ENCODE measurements at places on chromosomes 12 and 14. TPM values are rescaled to one million over a fixed set of nuclear protein-coding genes. Genes with fewer than 3 reads are reported as not detected.

GRCh38 chr12:992647-993046 is 1.6 kb downstream of the ERC1 start:
- no peak for DNase-seq
- H3K27me3 ChIP-seq: no peaks in the 10 kb centered on the region
- H3K4me3 ChIP-seq: no peak overlapping the region
- H3K4me1 ChIP-seq: peaks cover 18% of the 10 kb centered on the region
- H3K36me3 ChIP-seq: no peaks in the 10 kb centered on the region

- no peaks in the 10 kb centered on the region for H3K36me3 ChIP-seq
- no peak overlapping the region for H3K27ac ChIP-seq
- no peak for DNase-seq
- no peak overlapping the region for H3K4me3 ChIP-seq
- H3K4me1 ChIP-seq: peaks cover 8% of the 10 kb centered on the region
Measured at GRCh38 chr12:26817183-26817591, 15.8 kb downstream of the ITPR2 start.

GRCh38 chr14:27013678-27014077 is 415.8 kb upstream of the NOVA1 start:
- H3K27ac ChIP-seq: no peak overlapping the region
- no peak overlapping the region for H3K4me3 ChIP-seq
- H3K27me3 ChIP-seq: no peaks in the 10 kb centered on the region
- no peaks in the 10 kb centered on the region for H3K4me1 ChIP-seq
- H3K36me3 ChIP-seq: no peaks in the 10 kb centered on the region

DNA sequence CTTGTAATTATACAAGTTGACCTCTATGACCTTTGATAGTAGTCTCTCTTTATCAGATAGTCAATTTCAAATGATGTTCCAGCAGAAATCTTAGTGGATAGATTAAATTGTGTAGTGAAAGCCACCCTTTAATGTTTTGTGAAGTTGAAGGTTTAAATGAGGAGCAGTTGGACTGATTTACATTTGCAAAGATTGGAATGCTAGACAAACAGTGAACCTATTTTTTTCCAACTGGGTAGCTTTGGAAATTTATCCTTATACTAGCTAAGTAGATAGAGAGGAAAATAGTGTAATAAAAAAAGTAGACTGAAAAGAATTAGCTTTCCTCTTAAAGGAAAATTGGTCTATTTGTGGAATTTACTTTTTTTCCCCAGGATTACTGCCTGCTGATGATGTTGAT is 53.7 kb downstream of the LMO3 start:
- H3K4me1 ChIP-seq: no peaks in the 10 kb centered on the region
- no peak for DNase-seq
- H3K36me3 ChIP-seq: no peaks in the 10 kb centered on the region
- no peak overlapping the region for H3K4me3 ChIP-seq
- H3K27ac ChIP-seq: no peak overlapping the region

DNA sequence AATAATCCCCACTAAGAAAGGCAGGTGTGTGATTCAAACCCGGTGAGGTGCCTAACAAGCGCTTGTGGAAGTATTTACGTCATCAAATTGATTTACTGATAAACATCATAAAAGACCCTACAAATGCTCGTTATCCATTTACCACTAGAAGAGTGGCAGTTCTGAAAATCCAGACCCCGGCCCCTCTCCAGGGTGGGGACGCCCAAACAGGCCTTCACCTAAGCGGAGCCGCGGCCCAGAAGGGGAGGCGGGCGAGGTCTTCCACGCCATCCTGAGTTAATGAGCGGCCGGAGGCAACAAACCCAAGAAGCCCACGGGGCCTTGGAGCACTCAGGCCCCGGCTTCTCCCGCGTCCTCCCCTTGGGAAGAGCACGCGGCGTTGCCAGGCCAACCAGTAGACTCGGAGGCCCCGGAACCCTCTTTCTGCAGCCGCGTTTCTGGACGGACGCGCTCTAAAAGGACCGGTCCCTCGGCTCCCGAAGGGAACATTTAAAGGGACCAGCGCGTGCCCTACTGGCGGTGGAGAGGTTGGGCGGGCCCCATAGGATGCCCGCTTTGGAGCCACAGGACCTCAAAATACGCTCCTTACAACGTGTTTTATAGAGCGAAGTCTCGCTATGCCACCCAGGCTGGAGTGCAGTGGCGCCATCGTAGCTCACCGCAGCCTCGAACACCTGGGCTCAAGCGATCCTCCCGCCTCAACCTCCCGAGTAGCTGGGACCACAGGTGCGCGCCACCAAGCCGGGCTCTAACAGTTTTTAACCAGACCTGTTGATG is 3.5 kb downstream of the PTPN21 start:
- no peaks in the 10 kb centered on the region for H3K27me3 ChIP-seq
- peak overlapping the region; percentile 71 for H3K4me3 ChIP-seq
- H3K4me1 ChIP-seq: peaks cover 13% of the 10 kb centered on the region
- H3K36me3 ChIP-seq: peaks cover 17% of the 10 kb centered on the region

DNA sequence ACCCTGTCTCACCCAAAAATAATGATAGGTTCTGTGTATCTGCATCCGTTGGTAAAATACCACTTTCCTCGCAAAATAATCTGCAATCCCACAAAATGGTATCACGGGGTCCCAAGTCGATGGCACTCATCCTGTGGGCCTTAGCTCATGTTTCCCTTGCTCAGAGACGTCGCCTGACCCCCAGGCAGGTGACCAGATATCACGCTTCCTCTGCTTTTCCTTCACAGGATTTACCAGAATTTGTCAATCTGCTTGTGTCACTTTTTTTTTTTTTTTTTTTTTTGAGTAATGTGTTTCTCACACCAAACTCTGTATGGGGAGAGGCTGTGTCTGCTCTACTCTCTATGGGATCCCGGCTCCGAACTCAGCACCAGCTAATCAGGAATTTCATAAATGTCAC is 162.7 kb downstream of the PRKCH start:
- no peak overlapping the region for H3K27ac ChIP-seq
- no peaks in the 10 kb centered on the region for H3K36me3 ChIP-seq
- H3K4me3 ChIP-seq: no peak overlapping the region
- no peak for DNase-seq

DNA sequence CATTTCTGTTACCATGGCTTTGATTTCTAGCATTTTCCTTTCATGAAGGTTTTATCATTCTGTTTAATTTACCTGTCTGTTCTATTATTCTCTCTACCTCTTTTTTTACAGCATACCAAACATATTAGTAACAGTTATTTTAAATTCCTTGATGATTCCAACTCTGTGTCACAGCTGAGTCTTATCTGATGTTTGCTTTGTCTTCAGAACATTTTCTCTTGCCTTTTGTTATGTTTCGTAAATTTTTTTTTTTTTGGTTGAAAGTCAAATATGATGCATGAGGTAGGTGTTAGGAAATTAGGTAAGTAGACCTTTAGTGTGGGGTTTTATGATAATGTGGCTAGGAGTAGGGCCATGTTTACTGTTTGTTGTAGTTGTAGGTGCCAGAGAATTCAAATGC is 496.4 kb downstream of the FOXG1 start:
- no peaks in the 10 kb centered on the region for H3K27me3 ChIP-seq
- H3K27ac ChIP-seq: no peak overlapping the region
- peak; percentile 46 for DNase-seq
- peaks cover 7% of the 10 kb centered on the region for H3K4me1 ChIP-seq
- H3K4me3 ChIP-seq: no peak overlapping the region
- no peaks in the 10 kb centered on the region for H3K36me3 ChIP-seq

DNA sequence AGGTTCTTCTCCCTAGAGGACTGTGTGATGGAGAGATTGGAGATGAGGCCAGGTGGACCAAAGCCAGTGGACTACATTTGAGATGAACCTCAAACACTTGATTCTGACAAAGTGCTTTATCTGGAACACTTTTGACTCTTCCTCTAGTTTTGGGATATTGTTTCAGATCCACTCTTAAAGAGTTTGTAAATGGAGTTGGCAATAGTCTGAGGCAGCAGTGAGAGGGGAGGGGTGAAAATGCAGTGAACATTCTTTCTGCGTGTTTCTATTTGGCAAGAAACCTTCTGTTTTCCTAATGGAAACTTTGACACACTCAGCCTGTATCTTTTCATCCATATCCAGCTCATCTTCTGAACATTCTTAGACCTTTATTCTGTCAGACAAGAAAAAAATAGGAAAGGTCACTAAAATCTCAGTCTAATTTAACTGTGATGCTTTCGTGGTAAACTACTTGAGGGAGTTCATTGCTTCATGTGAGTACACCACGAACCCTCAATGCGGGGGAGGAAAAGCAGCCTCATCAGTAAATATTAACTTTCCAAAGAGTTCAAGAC is 57.4 kb upstream of the KCNJ8 start:
- no peaks in the 10 kb centered on the region for H3K36me3 ChIP-seq
- H3K4me1 ChIP-seq: no peaks in the 10 kb centered on the region
- H3K27me3 ChIP-seq: no peaks in the 10 kb centered on the region
- peak; percentile 29 for DNase-seq
- no peak overlapping the region for H3K4me3 ChIP-seq
- H3K27ac ChIP-seq: no peak overlapping the region

- H3K4me3 ChIP-seq: peak overlapping the region; percentile 97
- no peak for DNase-seq
- peaks cover 12% of the 10 kb centered on the region for H3K4me1 ChIP-seq
- peaks cover 7% of the 10 kb centered on the region for H3K36me3 ChIP-seq
- H3K27ac ChIP-seq: peak overlapping the region; percentile 96
Measured at GRCh38 chr12:14803830-14804160, 325 bp downstream of the C12orf60 start.

- no peak overlapping the region for H3K27ac ChIP-seq
- H3K4me1 ChIP-seq: no peaks in the 10 kb centered on the region
- H3K4me3 ChIP-seq: no peak overlapping the region
Measured at GRCh38 chr12:113347892-113348291, 10.5 kb upstream of the PLBD2 start.

DNA sequence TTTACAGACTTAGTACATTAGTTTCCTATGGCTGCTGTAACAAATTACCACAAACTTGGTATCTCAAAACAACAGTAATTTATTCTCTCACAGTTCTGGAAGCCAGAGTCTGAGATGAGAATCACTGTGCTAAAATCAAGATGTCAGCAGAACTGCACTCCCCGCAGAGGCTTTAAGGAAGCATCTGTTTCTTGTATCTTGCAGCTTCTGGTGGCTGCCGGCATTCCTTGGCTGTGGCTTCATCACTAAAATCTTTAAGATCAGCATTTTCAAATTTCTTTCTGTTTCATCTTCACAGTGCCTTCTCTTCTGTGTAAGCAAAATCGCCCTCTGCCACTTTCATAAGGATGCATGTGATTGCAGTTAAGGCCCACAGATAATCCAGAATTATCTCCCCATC is 9.4 kb downstream of the STON2 start:
- H3K4me1 ChIP-seq: no peaks in the 10 kb centered on the region
- H3K27ac ChIP-seq: no peak overlapping the region
- H3K36me3 ChIP-seq: no peaks in the 10 kb centered on the region
- H3K27me3 ChIP-seq: peaks cover 12% of the 10 kb centered on the region
- H3K4me3 ChIP-seq: no peak overlapping the region

GRCh38 chr12:69321351-69321750 is 26.8 kb upstream of the LYZ start:
- H3K36me3 ChIP-seq: no peaks in the 10 kb centered on the region
- H3K27ac ChIP-seq: no peak overlapping the region
- DNase-seq: no peak

- DNase-seq: no peak
- no peaks in the 10 kb centered on the region for H3K4me1 ChIP-seq
- no peak overlapping the region for H3K27ac ChIP-seq
- H3K4me3 ChIP-seq: no peak overlapping the region
Measured at GRCh38 chr12:87846045-87846444, 183.2 kb downstream of the C12orf50 start.

- H3K36me3 ChIP-seq: no peaks in the 10 kb centered on the region
- DNase-seq: no peak
- no peaks in the 10 kb centered on the region for H3K27me3 ChIP-seq
- no peak overlapping the region for H3K27ac ChIP-seq
Measured at GRCh38 chr12:93003531-93004239, 74.6 kb upstream of the EEA1 start.

DNA sequence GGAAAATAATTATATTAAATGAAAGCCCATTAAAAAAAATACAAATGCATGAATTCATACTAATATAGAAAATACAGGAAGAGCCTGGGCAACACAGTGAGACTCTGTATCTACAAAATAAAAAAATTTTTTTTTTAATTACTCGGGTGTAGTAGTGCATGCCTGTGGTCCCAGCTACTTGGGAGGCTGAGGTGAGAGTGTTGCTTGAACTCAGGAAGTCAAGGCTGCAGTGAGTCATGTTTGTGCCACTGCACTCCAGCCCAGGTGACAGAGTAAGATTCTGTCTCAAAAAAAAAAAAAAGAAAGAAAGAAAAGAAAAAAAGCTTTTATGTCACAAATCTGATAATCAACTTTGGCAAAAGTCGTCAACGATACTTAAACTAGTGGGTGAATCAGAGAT is 80.6 kb upstream of the PLEKHA5 start:
- DNase-seq: peak; percentile 28
- no peak overlapping the region for H3K27ac ChIP-seq
- no peaks in the 10 kb centered on the region for H3K4me1 ChIP-seq
- no peaks in the 10 kb centered on the region for H3K27me3 ChIP-seq

DNA sequence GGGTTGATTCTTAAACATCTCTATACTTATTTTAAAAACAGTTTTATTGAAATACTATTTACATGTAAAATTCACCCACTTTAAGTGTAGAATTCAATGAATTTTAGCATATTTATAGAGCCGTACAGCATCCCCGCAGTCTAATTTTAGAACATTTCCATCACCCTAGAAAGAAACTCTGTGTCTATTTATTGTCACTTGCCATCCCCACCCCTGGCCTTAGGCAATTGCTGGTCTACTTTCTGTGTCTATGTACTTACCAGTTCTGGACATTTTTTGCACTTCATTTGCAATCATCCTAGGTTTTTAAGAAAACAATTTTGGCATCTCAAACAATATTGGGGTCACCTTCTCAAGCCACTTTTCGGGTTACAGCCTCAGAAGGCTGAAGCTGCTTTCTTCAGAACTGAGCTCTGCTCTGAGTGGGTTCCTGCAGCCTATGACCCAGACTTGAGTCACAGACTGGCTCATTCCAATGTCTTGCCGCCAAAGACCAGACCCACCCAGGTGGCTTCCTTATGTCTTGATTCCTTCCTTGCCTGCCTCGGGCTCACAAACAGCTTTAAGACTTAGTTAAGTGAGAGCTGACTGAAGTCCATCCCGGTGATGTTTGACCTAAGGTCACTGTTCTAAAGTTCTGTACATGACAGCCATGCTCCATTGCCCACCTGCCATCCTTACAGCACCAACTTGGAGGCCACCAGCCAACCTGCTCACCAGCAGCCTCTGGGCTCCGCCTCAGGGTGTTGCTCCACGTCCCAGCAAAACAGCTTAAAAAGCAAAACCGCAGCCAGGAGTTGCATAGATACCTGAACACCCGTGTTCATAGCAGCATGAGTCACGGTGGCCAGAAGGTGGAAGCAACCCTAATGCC is 131.5 kb downstream of the CHST11 start:
- H3K27ac ChIP-seq: peak overlapping the region; percentile 79
- H3K4me3 ChIP-seq: peak overlapping the region; percentile 22
- no peaks in the 10 kb centered on the region for H3K36me3 ChIP-seq
- no peaks in the 10 kb centered on the region for H3K27me3 ChIP-seq

The GABARAPL1 gene
- 108 TPM for total RNA-seq

The TOMM20L gene
- total RNA-seq: not detected

The LRP1-AS gene
- not detected for total RNA-seq

The APOLD1 gene
- 0.38 TPM for total RNA-seq

The RNFT2 gene
- total RNA-seq: 8.9 TPM

The TAS2R50 gene
- 0.60 TPM for total RNA-seq

The NR2C1 gene
- 44.3 TPM for total RNA-seq

The ATF1 gene
- 23.3 TPM for total RNA-seq

The RNASE1 gene
- 4.7 TPM for total RNA-seq

The REM2 gene
- 0.48 TPM for total RNA-seq

The TCP11L2 gene
- 27.4 TPM for total RNA-seq

The TAS2R19 gene
- 3.1 TPM for total RNA-seq

The CAPZA3 gene
- total RNA-seq: not detected

The SLC4A8 gene
- total RNA-seq: 5.5 TPM

The HSPA2 gene
- 2.8 TPM for total RNA-seq

The SRRM4 gene
- total RNA-seq: 0.46 TPM

Data from astrocyte (in vitro differentiated cells and primary cell).